Endothelial cell (in vitro differentiated cells): ENCODE measurements at places on chromosomes 2 and 18.

- no peak for DNase-seq
These were observed 32.2 kb downstream of the ZAP70 start for GRCh38 chr2:97745474-97746174.

DNA sequence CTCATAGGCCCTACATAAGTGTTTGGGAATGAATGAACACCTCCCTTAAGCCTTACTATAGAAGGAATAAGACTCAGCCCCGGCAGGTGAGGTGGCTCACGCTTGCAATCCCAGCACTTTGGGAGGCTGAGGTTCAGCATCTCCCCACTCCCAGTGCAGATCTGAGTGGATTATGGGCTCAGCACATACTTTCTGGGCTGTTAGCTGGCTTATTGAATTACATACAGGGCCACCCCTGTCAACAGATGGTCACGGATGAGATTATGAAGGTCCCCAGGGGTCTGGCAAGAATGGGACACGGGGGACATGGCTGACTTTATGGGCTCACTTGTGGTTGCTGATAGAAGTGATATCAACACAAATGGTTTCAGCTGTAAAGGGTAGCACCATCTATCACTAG, 322.3 kb downstream of the TSN start:
- no peak for DNase-seq

- no peak for DNase-seq
These were observed 2.4 kb downstream of the MYL12B start for GRCh38 chr18:3264362-3264761.

DNA sequence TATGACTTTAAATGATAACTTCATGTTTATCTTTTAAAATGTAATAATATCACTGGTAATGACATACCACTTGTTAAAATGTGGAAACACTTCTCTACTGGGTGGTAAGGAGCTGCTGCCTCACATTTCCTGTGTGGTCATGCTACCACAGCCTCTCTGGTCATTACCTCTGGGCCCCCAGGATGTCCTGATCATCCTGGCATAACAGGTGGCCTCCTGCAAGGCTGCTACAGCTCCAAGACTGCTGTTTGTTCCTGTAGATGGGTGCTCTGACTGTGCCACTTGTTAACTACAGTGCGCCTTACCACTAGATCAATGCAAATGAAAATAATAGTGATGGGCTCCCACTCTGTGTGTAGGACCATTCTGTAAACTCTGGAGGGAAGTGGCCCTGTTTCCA, 500.2 kb upstream of the SPRED2 start:
- DNase-seq = no peak

DNA sequence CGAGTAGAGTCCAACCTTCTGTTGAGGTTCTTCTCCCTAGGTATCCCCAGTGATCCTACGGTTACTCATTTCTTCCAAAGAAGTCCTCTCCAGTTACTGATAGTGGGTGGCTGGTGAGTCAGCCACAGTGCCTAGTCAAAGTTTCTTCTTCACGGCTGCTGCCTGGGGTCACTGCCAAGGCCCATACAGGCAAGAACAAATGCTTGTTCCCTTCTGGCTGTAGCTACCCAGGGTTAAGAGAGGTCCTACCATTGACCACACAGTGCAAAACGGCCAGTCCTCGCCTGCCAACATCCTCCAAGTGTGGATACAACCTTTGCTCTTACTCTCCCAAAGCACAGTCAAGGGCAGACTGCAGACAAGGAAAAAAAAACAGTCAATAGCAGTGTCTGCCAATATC, 2.9 kb upstream of the PTPN4 start:
- DNase-seq = no peak

DNA sequence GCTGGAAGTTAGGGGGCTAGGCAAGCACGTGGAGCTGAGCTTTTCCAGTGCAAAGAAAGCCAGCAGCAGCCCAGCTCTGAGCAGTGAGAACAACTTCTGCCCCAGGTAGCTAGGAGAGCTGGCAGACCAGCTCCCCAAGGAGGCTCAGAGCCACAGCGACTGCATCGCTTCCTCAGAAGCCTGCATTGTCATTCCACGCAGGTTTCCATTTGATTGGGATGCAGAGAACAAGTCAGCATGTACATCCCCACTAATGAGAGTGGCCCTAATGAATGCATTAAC, 45.1 kb downstream of the C1QL2 start:
- DNase-seq = no peak

DNA sequence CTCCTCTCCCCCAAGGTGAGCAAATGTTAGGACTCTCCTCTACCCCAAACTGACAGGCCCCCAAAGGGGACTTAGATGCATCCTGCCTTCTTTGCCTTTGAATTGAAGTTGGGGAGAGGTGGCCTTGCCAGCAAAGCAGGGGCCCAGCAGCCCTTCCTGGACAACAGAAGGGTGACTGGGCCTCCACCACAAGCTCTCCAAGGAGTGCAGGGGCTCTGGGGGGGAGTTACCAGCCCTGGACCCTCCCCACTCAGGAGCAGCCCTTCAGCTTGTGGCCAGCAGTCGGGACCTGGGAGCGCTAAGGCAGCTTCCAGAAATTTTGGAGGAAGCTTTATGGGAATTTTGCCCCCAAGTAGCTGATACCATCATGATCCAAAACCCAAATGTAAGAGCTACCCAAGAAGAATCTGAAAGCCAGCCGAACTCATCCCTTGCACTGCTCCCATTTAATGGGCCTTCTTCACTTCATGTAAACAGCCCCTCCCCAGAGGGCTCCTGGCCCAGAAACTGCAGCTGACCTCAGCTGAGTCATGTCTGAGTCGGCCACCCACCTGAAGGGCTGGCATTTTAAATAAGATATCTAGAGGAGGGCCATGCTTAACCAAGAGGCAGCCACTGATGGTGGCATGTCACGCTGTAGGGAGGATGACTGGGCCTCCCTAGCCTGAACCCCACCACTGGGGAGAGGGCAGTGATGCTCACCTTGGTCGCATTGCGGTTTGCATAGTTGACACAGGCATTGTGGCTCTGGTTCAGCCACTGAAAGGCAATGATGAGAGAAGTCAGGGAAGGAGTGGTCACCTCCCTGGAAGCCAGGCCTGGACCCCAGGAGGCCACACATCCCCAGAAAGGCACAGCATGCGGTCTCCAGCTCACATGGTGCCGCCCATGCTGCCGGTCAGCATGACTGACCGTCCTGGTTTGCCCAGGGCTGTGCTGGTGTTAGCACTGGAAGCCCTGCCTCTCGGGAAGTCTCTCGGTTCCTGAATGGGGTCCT, 71.5 kb downstream of the SFXN5 start:
- DNase-seq = no peak

- DNase-seq = no peak
These were observed 5.0 kb downstream of the SPIRE1 start for GRCh38 chr18:12652861-12653401.

- DNase-seq = no peak
These were observed 128.7 kb downstream of the MEP1B start for GRCh38 chr18:32318581-32318980.

GRCh38 chr18:58991167-58991798, 126.6 kb downstream of the ZNF532 start:
- DNase-seq = no peak

DNA sequence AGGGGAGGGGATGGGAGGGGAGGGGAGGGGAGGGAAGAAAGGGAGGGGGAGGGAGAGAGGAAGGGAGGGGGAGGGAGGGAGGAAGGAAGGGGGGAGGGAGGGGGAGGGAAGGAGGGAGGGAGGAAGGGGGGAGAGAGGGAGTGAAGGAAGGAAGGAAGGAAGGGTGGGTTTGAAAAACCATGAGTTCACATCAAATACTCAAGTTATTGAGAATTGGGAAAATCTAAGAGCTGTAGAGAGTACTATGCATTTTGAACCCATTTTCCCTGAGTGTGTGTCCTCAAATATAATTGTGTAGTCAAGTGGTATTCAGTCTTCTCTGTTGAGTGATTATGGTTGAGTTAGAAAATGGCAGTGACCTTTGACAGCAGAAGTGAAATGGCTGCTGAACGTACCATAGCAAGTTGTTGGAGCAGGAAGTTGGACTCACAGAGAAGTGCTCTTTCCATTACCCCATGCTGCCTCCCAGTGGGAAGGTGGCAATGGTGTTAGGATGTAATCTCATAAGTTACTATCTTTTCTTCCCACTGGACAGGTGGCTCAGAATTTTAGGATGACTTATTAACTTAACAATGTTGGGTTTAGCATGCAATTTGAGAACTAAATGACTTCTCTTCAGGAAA, 214.6 kb downstream of the SETBP1 start:
- DNase-seq = no peak

DNA sequence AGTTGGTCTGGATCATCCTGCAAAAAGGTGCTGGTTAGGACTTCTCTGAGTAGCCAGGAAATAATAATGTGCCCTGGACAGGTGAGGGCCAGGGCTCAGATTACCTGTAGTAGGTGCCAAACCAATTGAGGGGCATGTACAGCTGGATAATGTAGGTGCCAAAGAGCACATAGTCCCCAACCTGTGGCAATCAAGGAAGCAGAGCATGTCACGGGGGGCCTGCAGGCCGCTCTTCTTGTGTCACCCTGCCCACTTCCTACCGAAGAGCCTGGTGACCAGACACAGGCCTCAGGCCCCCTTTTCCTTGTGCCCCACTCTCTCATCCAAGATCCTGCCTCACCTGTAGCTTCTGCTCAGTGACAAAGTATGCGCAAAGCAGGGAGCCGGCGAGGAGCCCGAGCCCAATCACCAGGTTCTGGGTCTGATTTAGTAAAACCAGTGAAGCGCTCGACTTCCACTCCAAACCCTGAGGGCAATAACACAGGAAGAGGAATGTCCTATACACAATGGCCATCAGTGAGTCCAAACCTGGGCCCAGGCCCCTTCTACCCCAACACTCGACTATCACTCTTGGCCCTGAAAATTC, 5.2 kb downstream of the ABCB6 start:
- DNase-seq = no peak

- peak; percentile 34 for DNase-seq
These were observed 2.1 kb upstream of the TCF7L1 start for GRCh38 chr2:85131116-85131515.

DNA sequence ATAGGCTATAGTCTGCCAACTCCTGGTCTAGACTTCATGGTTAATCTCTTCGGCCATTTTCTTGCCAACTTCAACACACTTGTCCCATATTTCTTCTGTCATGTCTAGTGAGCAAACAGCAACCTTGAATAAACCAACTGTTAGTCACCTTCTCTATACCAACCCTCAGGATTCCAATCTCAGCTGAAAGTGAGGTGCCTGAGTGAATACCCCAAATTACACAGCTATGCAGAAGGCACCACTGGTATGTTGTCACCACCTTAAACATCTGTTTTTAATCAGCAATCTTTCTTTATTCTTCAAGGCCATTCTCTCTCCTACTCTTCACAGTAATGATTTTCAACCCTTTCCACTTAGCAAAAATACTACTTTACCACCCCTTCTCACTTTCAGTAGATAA, 39.3 kb downstream of the THOC1 start:
- DNase-seq = no peak

DNA sequence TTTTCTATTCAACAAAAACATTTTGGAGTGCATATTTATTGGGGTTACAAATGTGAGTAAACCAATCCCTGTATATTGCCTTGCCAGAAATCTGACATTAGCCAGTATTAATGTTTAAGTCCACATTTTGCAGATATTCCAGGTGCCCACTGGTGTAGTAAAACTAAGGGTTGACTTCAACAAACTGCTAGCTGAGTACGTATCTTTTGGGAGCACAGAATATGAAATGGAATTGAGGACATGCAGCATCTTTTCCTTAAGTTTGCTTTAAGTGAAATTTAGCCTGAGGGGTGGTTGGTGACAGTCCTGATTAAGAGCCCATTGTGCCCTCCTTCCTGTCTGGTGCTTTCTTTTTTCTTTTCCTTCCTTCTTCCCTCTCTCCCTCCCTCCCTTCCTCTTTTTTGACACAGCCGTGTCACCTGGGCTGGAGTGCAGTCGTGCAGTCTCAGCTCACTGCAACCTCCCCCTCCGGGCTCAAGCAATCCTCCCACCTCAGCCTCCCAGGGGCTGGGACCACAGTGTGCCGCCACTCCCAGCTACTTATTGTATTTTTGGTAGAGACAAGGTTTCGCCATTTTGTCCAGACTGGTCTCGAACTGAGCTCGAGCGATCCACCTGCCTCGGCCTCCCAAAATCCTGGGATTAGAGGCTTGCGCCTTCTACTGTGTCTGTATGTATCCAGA, 1.6 kb downstream of the NUP35 start:
- no peak for DNase-seq

DNA sequence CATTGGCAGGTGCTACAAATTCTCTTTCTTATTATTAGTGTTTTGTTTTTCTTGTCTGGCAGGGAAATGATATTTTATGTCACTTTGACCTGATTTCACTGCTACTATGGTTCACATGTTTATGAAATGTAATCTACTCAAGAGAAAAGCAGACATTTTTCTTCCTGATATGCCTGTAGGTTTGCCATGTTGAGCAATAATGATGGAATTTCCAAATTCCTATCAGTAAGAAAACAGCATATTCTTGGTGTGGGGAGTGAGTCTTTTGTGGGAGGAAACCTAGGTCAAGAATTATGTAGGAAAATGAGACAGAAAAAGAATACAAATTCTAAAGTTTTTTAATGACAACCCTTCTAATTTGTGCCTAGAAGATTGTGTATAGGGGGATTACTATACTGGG, 356.4 kb downstream of the SLC4A3 start:
- DNase-seq = no peak

- no peak for DNase-seq
These were observed 8.7 kb upstream of the AGFG1 start for GRCh38 chr2:227462972-227463931.

DNA sequence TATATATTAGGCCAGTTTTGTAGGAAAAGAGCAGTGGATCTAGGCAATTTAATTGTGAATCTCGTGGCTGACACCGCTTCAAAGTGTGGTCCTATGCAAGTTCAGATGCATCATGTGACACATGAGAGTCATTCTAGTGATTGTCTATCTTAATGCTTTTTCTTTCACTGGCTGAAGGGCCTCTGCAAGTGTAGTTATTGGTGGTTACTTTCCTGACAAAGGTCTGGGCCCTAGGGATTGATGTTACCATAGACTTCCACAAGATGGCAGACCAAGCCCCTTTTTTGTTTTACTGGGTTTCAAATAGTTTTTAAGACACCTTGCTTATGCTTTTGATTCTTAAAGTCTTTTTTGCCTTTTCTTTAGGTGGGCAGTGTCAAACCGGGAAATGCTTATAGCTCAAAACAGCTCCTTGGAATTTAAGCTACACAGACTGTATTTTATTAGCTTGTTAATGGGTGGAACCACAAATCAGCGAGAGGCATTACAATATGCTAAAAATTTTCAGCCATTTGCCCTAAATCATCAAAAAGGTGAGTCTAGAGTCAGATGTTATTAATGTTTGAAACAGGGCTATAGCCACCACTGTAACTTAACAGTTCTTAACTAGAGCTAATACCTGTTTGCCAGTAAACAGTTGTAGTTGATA, 25.9 kb downstream of the CD8A start:
- DNase-seq = peak; percentile 52

DNA sequence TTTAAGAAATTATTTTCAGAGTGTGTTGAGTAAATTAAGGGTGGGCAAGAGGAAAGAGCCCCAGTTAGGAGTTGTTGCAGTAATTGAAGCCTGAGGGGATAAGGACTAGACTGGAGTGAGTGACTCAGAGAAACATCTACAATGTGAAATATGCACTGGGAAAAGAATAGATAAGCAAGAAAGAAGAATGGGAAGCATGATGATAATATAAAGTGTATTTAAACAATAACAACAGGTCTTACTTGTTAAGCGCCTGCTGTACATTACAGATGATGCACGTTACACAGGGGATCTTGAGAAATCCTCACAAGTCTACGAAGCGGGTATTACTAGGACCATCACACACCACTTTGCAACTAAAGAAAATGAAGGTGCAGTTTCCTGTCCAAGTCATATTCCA, 73.6 kb upstream of the STK17B start:
- no peak for DNase-seq
